ENCODE measurements at places on chromosomes 16 and 17. TPM values are rescaled to one million over a fixed set of nuclear protein-coding genes. Genes with fewer than 3 reads are reported as not detected.

- no peak for DNase-seq
Measured at GRCh38 chr16:84810518-84811273, 9.1 kb upstream of the CRISPLD2 start.

GRCh38 chr17:75900691-75901533 lies 3.8 kb downstream of the MRPL38 start:
- no peak for DNase-seq

The CCL23 gene
- 1.3 TPM for total RNA-seq

GRCh38 chr17:35244341-35245195 lies 1.7 kb downstream of the SLFN5 start:
- DNase-seq: no peak

DNA sequence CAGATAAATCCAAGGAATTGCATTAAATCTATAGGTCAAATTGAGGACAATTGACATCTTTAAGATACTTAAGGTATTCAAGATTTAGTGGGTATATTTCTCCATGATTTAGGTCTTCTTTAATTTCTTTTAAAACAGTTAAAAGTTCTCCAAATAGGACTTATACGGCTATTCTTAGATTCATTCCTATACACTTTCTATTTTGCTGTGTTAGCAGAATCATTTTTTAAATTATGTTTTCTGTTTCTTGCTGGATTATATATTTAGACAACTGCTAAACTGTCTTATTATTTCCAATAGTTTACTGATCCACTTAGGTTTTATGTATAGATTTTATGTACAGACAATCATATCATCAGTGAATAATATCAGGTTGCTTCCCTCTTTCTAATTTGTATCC lies 226.1 kb upstream of the AXIN2 start:
- DNase-seq: no peak

The MAF gene
- 1.6 TPM for total RNA-seq

DNA sequence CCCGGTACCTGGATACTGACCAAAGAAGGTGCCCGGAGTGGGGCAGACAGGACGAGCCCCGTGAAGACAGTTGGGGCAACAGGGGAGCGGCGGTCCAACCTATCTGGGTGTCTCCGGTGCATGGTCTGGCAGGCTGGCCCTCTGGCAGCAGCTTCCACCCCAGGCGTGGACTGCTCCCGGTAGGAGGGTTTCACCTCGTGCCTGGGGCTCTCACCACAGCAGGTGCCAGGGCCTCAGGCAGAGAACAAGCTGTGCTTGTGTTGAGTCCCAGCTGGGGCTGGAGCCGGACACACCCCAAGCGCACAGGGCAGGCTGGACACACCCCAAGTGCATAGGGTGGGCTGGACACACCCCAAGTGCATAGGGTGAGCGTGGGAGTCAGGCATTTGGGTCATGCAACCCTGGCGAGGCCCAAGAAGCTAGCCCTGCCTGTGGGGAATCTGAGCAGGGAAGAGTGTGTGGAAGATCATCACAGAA lies 1.5 kb upstream of the FBXL16 start:
- no peak for DNase-seq

The ARRB2 gene
- 17.6 TPM for total RNA-seq

GRCh38 chr17:63041722-63042121 lies 75.7 kb downstream of the TANC2 start:
- no peak for DNase-seq

The E4F1 gene
- 9.3 TPM for total RNA-seq

DNA sequence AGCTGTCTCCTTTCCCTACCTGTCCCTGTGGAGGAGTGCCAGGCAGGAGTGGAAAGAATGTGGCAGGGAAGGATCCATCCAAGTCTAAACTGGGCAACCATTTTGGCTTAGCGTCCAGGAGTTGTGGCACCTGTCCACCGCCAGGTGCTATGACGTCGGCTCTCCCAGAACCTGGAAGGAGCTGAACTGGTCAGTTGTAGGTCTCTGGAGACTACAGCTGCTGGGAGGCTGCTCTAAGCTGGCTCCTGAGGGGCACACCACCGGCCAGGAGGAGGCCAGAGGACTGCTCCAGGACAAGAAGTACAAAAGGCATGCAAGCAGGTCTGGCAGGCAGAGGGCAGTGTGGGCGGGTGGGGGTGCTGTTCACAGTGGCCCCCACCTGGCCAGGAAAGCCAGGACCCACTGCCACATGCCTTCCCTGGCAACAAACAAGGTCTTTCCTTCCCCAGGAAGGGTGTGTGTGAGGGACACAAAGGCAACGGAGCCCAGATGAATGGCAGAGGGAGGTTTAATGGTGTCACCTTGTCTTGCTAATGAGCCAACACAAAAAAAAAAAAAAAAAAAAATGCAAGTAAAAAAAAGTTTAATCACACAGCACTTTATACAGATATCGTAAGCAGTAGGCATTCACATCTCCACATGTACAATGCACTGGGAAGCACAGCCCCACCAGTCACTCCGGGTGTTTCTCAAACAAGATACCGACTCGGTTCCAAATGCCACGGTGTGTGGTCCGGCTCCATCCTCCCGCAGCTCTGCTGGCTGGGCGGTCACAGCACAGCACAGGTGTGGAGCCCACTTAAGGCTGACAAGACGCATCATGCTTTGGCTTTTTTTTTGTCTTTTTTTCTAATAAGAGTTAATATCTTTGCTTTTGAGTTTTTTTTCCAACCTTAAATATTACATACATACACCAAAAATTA lies 4.8 kb downstream of the SPHK1 start:
- peak; percentile 53 for DNase-seq

DNA sequence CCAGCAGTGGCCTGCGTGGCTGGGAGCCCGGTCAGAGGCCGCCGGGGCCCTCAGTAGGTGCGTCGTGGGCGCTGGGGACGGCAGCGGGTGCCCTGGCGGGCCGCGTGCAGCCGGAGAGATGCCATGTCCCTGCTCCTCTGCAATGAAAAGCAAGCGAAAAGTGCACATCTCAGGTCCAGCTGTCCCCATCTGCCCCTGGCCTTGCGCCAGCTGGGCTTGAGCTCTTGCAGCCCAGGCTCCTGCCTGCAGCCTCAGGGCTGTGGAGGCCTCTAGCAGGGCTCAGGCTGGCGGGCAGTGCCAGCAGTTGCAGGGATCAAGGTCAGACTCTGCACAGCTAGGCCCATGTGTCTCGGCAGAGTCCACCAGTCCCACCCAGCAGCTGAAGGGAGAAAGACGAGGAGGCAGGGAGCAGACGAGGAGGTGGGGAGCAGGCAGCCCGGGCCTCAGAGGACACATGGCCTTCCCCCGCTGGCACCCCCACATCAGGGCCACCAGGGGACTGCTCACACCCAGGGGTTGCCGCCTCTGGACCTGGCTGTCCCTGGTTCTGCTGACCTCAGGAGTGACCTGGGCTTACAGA lies 11.2 kb downstream of the SLC16A3 start:
- no peak for DNase-seq

DNA sequence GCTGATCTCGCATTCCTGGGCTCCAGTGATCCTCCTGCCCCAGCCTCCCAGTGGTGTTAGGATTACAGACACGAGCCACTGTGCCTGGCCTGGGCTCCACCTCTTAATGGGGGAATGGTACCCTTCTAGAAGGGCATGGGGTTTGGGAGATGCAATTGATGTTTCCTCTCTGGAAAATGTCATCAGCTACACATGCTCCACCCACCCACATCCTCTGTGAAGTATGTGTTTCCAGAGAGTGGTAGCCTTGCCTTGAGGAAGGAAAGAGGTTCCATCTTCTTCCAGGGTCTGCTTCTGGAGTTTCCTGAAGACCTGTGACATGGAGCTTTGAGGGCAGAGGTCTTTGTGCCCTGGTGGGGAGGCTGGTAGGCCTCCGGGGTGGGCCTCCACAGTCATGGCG lies 45.2 kb upstream of the GSE1 start:
- DNase-seq: no peak

DNA sequence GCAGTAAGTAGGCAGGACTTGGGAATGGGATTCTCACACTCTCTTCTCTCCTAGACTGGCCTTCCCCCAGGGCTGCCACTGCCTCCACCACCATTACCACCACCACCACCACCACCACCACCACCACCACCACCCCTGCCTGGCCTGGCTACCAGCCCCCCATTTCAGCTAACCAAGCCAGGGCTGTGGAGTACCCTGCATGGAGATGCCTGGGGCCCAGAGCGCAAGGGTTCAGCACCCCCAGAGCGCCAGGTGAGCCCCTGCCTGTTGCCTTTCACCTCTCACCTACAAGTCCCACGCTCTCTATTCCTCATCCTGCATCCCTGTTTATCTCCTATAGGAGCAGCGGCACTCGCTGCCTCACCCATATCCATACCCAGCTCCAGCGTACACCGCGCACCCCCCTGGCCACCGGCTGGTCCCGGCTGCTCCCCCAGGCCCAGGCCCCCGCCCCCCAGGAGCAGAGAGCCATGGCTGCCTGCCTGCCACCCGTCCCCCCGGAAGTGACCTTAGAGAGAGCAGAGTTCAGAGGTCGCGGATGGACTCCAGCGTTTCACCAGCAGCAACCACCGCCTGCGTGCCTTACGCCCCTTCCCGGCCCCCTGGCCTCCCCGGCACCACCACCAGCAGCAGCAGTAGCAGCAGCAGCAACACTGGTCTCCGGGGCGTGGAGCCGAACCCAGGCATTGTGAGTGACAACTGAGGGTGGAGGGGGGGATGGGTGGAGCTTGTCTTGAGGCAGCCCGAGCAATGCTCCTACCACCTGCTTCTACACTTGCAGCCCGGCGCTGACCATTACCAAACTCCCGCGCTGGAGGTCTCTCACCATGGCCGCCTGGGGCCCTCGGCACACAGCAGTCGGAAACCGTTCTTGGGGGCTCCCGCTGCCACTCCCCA lies 7.9 kb upstream of the TMEM88 start:
- peak; percentile 29 for DNase-seq

The TPSAB1 gene
- total RNA-seq: 17.0 TPM

DNA sequence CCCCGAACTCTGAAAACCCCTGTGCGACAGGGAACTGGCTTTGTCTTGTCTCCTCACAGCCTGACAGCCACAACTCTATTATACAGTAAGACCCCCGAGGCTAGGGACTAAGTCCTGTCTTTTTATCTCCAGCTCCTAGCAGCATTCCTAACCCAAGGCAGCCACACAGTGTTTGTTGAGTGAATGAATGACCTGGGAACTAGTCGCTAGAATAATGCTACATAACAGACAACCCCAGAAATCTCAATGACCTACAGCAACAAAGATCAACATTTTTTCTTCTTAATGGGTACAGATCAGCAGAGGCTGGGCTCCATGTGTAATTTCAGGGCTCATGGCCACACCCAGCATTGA lies 71.4 kb upstream of the TNRC6C start:
- DNase-seq: no peak

The VMO1 gene
- 0.58 TPM for total RNA-seq

- no peak for DNase-seq
Measured at GRCh38 chr17:81701288-81702071, 1.7 kb upstream of the MRPL12 start.

DNA sequence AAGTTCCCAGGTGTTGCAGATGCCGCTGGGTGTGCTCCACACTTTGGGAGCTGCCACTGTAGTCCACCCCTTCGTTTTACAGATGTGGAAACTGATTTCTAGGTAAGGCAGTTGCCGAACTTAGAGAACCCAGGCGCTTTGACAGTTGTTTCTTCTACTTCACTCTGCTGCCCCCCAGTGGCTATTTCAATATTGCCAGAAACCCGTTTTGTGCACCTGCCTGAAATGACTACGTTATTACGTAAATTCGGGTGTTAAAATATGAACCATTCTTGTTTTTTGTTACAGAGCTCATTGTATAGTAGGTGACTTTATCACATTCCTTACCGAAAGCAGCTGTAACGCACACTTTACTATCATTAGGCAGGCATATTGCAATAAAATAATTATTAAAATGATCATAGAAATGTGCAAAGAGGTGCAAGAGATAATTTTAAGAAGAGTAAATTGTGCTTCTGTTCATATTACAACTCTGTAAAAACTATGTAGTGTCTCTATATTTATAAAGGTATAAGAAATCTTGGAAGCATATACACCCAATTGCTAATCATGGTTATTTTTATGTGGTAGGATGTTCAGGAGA lies 44.9 kb downstream of the OTOA start:
- DNase-seq: peak; percentile 60

- no peak for DNase-seq
Measured at GRCh38 chr17:56416682-56417351, 176.7 kb upstream of the NOG start.

DNA sequence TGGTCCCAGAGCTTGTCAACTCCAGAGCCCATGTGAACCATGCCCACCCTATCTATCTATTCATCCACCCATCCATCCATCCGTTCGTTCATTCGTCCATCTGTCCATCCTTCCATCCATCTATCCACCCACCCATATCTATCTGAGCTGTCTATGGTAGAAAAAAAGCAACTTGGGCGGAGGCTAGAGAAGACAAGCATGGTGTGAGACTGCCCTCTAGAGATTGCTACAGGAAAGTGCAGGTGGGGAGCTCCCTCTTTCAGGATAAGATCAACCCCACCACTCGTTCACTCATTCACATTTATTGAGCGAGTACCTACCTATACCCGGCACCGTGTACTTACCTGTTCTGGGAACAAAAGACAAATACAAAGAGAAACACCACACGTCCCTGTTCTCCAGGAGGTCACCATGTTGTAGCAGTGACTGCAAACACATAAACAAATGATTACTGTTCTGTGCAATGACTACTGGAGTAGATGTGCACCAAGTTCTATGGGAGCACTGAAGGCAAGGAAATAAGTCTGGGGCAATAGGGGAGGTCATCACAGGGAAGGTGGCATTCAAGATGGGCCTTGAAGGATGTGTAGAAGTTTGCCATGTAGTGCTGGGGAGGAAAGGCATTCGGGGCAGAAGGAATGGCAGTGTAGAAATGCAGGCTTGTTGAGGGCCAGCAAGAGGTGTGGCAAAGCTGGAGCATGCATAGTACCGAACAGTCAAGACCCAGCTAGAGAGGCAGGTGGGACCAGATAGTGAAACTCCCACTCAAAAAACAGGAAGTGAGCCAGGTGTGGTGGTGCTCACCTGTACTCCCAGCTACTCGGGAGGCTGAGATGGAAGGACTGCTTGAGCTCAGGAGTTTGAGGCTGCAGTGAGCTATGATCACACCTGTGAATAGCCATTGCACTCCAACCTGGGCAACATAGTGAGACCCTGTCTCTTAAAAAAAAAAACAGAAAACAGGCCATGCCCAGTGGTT lies 13.4 kb upstream of the ATP5MC1 start:
- no peak for DNase-seq

- DNase-seq: no peak
Measured at GRCh38 chr17:69246726-69247375, 18.2 kb upstream of the ABCA10 start.

DNA sequence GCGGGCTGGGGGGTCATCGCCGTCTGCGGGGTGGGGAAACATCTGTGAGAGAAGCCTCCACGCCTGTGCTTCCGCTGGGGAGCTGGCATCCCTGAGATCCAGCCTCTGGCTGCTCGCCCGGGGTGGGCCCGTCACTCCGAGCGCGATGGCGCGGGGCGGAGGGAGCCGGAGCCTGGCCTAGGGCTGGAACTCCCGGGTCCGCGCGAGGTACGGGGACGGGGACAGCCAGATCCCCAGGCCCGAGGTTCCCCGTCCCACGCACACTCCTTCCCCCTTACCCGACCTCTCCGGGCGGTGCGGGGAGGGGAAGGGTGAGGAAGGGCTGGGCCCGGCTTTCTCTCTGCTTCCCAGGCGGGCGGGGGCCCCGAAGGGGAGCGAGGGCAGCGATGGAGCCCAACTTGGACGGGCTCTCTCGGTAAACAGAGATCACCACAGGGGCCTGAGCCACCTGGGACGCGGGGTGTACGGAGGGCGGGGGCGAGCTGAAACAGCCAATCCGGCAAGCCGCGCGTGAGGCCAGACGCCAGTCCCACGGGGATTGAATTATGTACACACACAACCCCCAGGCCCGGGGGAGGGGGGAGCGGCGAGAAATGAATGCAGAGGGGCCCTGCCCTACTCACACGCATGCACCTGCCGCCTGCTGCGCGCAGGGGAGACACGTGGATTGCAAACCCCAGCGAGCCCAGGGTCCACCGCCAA lies at the start of gene SLC16A11:
Gene SLC16A11, minus strand, starts transcription at position 596 of the 702 bp plus-strand sequence. Its CDS starts 579 bp downstream, at position 17.
- peak; percentile 81 for DNase-seq

The KRT24 gene
- total RNA-seq: not detected

The PAGR1 gene
- total RNA-seq: 9.0 TPM

The ZNF423 gene
- total RNA-seq: 2.9 TPM
